ENCODE measurements at places on chromosomes 16 and 17. TPM values are rescaled to one million over a fixed set of nuclear protein-coding genes. Genes with fewer than 3 reads are reported as not detected.

GRCh38 chr16:27304881-27305745 lies 8.7 kb upstream of the IL4R start:
- DNase-seq: peak; percentile 39

DNA sequence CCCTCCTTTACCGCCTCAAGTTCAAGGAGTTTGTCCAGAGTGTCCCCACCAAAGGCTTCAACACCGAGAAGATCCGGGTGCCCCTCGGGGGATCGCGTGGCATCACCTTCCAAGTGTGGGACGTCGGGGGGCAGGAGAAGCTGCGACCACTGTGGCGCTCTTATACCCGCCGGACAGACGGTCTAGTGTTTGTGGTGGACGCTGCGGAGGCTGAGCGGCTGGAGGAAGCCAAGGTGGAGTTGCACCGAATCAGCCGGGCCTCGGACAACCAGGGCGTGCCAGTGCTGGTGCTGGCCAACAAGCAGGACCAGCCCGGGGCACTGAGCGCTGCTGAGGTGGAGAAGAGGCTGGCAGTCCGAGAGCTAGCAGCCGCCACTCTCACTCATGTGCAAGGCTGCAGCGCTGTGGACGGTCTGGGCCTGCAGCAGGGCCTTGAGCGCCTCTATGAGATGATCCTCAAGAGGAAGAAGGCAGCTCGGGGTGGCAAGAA lies 1.1 kb downstream of the ARL4D start:
- DNase-seq: peak; percentile 19

The AHSP gene
- not detected for total RNA-seq

GRCh38 chr17:62009220-62009619 lies 55.9 kb downstream of the MED13 start:
- DNase-seq: no peak

The DBNDD1 gene
- total RNA-seq: 28.2 TPM

GRCh38 chr16:65809627-65810026 lies 556.9 kb upstream of the CDH5 start:
- DNase-seq: no peak

DNA sequence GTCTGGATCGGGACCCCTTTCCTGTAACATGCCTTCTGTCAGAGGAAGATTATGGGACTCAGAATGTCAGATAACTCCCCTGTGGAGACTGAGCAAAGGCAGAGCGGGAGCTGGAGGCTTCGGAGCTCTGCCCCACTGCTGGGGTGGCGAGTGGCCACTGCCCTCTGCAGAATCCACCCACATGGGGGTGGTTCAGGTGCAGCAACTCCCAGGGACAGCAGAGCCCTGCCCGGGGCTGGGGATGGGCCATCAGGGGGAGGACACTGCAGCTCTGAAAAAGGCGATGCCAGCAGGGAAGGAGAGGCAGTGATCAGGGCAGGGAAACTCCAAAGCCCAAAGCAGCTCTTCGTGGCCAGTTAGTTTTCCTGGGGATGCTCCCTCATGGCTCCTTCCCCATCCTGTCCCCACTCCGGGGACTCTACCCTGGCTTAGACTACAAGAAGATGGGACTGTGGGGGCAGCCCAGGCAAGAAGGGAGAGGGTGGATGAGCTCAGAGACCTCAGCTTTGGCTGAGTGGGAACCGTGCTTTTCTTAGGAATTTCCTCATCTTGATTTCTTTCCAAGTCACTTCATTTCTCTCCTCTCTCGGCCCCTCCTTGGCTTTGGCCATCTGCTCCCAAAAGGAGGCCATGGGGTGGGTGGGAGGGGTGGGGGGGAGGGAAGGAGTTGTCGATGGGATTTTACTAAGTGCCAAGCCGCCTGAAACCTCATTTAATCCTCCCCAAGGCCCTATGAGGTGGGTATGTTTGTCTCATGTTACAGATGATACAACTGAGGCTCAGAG lies 4.0 kb downstream of the CA4 start:
- no peak for DNase-seq

DNA sequence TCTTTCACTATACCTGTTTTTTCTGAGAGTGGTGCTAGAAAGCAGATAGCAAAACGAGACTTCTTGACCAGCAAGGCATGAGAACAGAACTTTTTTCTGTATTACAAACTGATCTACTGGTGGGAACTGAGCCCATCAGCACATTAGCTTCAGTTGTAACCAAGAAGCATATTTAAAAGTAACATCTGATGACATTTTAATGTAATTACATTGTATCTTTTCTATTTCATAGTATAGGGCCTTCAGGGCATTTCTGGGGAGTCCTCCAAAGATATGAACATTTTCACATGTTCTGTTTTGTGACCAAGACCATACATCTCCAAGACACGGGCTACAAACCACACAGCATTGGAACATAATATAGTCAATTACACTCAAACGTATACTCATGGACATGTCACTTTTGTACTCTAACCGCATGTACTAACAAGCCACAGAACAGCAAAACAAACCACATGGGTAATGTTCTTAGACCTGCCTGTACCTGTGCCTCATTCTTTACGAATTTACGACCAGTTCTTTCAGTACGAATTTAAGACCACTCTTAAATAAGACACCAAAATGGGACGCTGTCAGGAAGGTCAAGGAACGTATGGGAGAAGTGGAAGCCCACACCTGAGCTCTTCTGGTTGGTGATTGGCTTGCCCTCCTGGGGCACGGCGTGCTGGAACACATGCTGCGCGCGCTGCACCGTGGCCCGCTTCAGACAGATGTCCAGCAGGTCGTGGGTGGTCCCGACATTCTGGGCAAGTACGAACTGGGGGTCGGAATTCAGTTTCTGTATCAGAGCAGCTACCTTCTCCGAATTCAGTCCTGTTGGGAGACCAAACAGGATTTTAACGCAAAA lies 825 bp downstream of the BLMH start:
- peak; percentile 57 for DNase-seq

DNA sequence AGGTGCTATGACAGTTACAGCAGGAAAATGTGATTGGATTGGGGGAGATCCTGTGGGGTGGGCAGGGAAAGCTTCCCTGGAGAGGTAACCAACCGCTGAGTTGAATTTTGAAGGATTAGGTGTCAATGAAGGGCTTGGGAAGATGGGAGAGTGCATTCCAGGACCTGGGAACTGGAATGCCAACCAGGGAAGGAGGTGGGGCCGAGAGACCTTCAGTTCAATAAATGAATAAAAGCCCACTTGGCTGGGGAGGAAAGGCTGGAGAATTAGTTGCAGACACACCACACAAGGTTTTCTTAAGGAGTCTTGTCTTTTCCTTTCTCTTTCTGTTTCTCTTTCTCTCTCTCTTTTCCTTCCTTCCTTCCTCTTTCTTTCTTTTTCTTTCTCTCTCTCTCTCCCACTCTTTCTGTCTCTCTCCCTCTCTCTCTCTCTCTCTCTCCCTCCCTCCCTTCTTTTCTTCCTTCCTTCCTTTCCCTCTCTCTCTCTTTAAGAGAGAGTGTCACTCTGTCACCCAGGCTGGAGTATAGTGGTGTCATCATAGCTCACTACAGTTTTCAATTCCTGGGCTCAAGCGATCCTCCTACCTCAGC lies 3.3 kb downstream of the USP43 start:
- DNase-seq: no peak

DNA sequence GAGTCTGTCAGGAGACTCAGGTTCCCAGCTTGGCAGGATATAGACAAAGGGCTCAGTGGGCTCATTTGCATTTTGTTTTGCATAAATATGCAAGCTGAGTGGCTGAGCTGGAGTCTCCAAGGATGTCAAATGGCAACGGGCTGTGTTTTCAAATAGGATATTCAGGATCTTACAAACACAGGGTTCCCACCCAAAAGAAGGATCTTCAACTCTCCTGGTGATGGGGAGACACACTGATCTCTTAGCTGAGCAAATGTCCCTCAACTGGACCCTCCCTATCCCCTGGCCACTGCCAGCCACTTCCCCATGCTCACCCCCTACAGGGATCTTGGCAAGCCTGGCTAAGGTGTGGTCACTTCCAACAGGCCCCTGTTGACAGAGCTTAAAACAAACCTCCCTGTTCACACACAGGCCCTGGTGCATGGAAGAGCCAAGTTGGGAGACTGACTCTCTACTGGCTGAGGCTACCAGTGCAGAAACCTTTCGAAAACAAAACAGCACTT lies 61.6 kb downstream of the SOX9 start:
- DNase-seq: no peak

The DHRS7B gene
- 14.0 TPM for total RNA-seq

DNA sequence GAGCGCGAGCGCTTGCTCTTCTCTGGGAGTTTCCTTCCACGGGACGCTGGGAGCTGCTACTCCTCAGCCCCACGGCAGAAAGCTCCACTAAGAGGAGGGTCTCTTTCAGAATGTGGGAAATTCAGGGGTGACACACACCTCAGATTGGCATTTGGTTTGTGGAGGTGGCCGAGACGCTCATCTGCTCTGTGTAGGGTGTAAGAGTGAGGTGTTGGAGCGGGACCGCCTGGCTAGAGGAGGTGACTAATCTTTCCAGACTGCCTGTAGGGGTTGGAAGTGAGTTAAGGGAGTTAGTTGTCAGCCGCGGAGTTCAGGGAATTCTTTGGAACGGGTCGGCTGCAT lies 735 bp downstream of the PSMD11 start:
- DNase-seq: peak; percentile 76

The ERN2 gene
- total RNA-seq: not detected

GRCh38 chr16:15854061-15854460 lies 2.8 kb downstream of the MYH11 start:
- DNase-seq: no peak

The ADAM11 gene
- total RNA-seq: 0.51 TPM

- DNase-seq: no peak
Measured at GRCh38 chr16:87231911-87232310, 85.3 kb downstream of the C16orf95 start.

- DNase-seq: no peak
Measured at GRCh38 chr17:41772586-41773189, 13.8 kb downstream of the JUP start.

DNA sequence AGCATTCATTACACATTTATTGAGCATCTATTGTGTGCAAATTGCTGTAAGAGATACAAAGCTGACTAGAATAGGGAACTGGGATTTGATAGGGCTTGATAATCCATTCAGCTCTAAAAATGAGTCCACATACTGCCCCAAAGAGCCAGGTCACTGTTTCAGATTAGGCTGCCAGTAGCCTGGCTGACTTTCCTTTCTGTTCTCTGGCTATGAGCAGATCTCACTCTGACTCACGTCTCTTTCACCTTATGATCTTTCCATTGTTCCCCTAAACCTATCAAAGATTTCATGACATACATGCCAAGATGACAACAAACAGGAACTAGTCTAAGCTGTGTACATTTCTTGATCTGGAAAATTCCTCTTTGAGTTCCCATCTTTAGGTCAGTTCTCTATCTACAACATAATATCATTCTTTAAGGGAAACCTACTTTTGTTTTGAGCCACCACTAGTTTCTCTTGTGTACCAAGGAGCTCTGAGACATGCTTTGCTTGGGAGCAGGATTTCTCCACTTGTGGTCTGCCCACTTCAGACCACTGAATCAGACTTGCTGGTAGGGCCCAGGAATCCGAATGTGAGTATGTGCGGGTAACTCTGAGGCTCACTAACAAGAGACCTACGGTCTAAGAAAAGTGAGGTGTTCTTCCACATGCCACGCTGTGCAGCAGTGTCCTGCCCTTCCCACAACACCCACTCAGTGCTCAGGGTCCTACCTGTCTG lies 40.9 kb upstream of the ICAM2 start:
- peak; percentile 92 for DNase-seq

- no peak for DNase-seq
Measured at GRCh38 chr16:8053437-8053836, 536.9 kb downstream of the TMEM114 start.
